A549 treated with GW870086 at 1 μM for 4 hours (cell line): ENCODE measurements at places on chromosomes 11 and 22. TPM values are rescaled to one million over a fixed set of nuclear protein-coding genes. Genes with fewer than 3 reads are reported as not detected.

The TIMP3 gene
- 1.1 to 1.9 TPM (median 1.2 TPM) in 5 replicates for total RNA-seq

The RNF121 gene
- 45.9 to 51.9 TPM (median 50.6 TPM) in 5 replicates for total RNA-seq

The JAML gene
- not detected in 5 replicates for total RNA-seq

The HPX gene
- total RNA-seq, result 0.28 to 0.91 TPM (median 0.57 TPM) in 5 replicates

The TMEM80 gene
- total RNA-seq, result 8.4 to 10.4 TPM (median 10.0 TPM) in 5 replicates

The SLC17A6 gene
- not detected in 5 replicates for total RNA-seq

The SORL1 gene
- total RNA-seq, result 1.4 to 2.0 TPM (median 1.6 TPM) in 5 replicates

The KRTAP5-7 gene
- total RNA-seq, result not detected in 5 replicates

The CCDC87 gene
- total RNA-seq, result 0.21 to 0.68 TPM (median 0.53 TPM) in 5 replicates

The CFAP300 gene
- total RNA-seq, result 4.6 to 8.0 TPM (median 5.7 TPM) in 5 replicates

The FAM227A gene
- 0.49 to 1.2 TPM (median 0.68 TPM) in 5 replicates for total RNA-seq

The MARK2 gene
- 25.2 to 31.8 TPM (median 28.8 TPM) in 5 replicates for total RNA-seq

The C22orf39 gene
- 12.0 to 16.0 TPM (median 14.3 TPM) in 5 replicates for total RNA-seq

The C11orf91 gene
- 0.58 to 2.2 TPM (median 1.4 TPM) in 5 replicates for total RNA-seq

The OR52A1 gene
- not detected in 5 replicates for total RNA-seq

The DTX4 gene
- 3.7 to 5.0 TPM (median 4.5 TPM) in 5 replicates for total RNA-seq

The B4GAT1 gene
- total RNA-seq, result 12.6 to 17.8 TPM (median 17.0 TPM) in 5 replicates

The ETS1 gene
- 30.8 to 36.0 TPM (median 34.4 TPM) in 5 replicates for total RNA-seq

The MRGPRX4 gene
- total RNA-seq, result not detected in 5 replicates

The UBQLNL gene
- total RNA-seq, result not detected in 5 replicates

The PGA5 gene
- not detected in 5 replicates for total RNA-seq

The CD6 gene
- total RNA-seq, result 0.06 to 0.11 TPM (median 0.10 TPM) in 3 of 5 replicates, not detected in the others

The SDF2L1 gene
- 39.4 to 56.4 TPM (median 53.2 TPM) in 5 replicates for total RNA-seq

The ST14 gene
- total RNA-seq, result 0.09 to 0.30 TPM (median 0.14 TPM) in 5 replicates

The EHF gene
- total RNA-seq, result 0.39 to 0.94 TPM (median 0.74 TPM) in 5 replicates

The OR8J3 gene
- total RNA-seq, result not detected in 5 replicates

The DDX17 gene
- 82.3 to 102 TPM (median 94.1 TPM) in 5 replicates for total RNA-seq

The OR5AR1 gene
- total RNA-seq, result not detected in 5 replicates

The MMP13 gene
- not detected in 5 replicates for total RNA-seq

The OR10D3 gene
- total RNA-seq, result not detected in 5 replicates

The MUC6 gene
- total RNA-seq, result 0.01 TPM in 1 of 5 replicates, not detected in the others

The CCDC188 gene
- total RNA-seq, result not detected in 5 replicates

The RTN4RL2 gene
- total RNA-seq, result 50.4 to 95.0 TPM (median 89.7 TPM) in 5 replicates

The DERL3 gene
- total RNA-seq, result 0.23 to 0.60 TPM (median 0.38 TPM) in 5 replicates

The TTC36 gene
- total RNA-seq, result not detected in 5 replicates

The RCOR2 gene
- total RNA-seq, result 0.70 to 1.2 TPM (median 1.0 TPM) in 5 replicates

The UCP3 gene
- 0.97 to 3.0 TPM (median 1.4 TPM) in 5 replicates for total RNA-seq

The DEPDC7 gene
- 6.5 to 7.9 TPM (median 7.7 TPM) in 5 replicates for total RNA-seq
